ENCODE measurements at places on chromosomes 5 and 9.

- peak; percentile 65 for DNase-seq
These were observed 2.8 kb downstream of the PDLIM7 start for GRCh38 chr5:177494346-177495195.

- DNase-seq, result no peak
These were observed 22.8 kb downstream of the COL5A1 start for GRCh38 chr9:134664446-134664845.

DNA sequence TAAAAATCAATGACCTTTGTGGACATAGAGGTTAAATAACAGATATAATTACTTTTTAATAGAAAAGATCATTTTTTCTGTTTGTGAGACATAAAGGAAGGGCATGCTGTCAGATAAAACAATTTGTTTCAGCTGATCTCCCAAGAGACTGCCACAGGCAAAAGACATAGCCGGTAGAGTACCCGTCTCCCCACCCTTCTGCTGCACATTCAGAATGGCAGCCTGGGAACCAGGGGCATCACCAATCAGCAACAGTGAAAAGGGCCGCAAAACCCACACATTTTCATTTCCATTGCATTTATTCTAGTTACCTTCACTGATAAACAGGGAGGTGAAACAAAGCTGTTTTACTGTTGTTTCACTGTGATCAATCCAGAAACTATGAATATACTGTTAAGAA is 357.7 kb downstream of the ARRDC3 start:
- DNase-seq, result no peak

- no peak for DNase-seq
These were observed 9.9 kb downstream of the S100Z start for GRCh38 chr5:76859591-76860247.

- DNase-seq, result peak; percentile 29
These were observed 116.7 kb downstream of the NR6A1 start for GRCh38 chr9:124654431-124654830.

- no peak for DNase-seq
These were observed 65.0 kb upstream of the DAP start for GRCh38 chr5:10825897-10826644.

DNA sequence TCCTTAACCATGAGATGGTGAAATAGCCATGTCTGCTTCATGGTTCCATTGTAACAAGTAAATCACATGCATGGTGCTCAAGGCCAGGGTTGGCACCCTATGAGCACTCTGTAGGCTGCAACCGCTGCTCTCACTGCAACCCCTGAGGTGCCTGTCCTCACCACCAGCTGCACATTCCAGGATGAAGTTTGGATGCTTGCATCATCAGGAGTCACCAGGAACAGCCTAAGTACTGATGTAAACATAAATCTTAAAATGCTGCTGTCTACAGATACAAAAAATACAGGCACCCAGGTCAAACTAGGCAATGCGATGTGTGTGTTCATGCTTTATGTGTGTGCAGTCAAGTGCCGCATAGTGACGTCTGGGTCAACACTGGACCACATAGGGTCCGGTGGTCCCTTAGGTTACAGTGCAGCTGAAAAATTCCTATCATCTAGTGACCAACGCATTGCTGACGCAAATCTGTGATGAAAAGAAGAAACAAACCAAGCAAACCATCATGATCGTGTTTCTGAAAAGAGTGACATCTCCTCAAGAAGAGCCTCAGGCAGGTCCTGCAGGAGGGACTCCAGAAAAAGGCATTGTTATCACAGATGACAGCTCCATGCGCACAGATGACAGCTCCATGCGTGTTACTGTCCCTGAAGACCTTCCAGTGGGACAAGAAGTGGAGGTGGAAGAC is 234.8 kb downstream of the AUH start:
- no peak for DNase-seq

DNA sequence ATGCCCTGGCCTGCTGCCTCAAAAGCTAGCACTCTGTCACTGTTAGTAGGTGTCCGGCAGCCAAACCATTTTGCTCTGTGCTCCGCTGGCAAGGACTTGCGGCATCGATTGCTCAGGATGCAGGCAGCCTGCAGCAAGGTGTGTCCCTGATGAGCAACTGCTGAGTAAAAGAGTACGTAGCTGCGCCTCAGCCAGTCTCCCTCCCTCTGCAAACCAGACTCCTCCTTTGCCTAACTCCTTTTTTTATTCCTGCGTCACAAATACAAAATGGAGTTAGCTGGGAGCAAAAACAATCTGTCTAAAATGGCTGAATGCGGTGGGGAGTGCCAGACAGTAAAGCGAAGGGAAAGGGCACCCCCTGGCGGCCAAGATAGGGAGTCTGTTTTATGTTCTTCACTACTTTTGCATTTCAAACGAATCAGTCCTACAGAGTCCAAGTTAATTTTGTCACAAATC is 61.1 kb downstream of the DIAPH1 start:
- DNase-seq, result peak; percentile 46

DNA sequence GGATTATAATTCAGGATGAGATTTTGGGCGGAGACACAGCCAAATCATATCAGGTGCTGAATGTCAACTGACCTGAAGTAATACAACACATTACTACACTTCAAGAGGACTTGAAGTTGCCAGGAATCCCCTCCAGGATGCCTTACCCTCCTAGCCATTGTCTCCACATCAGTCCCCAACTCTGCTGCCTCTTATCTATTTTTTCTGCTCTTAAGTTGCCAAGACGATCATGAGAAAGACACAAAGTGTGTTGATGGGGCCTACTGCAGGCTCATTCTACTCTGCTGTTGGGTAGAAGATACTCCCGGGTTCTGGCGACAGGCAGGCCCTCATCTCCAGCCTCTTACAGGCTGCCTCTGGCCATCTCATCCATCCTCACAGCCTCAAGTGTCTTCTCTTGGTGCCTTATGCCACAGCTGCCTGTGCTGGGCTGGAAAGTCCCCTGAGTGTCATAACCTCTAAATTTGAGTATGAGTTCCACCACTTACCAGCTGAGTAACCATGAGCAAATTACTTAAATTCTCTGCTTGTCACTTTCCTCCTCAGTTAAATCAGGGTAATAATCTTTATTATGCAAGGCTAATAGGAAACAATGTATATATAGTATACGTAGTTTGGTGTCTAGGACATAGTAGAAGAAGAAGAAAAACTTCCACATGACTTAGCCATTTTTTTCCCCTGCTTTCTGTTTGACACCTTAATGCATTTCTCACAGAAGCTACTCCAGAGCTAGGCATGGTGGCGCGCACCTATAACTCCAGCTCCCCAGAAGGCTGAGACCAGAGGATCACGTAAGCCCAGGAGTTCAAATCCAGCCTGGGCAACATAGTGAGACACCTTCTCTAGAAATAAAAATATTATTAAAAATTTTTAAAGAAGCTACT is 73.0 kb upstream of the SNX2 start:
- no peak for DNase-seq

GRCh38 chr5:124651663-124652513 is 94.6 kb downstream of the ZNF608 start:
- DNase-seq, result no peak

GRCh38 chr5:10885026-10885425 is 124.0 kb upstream of the DAP start:
- DNase-seq, result no peak

DNA sequence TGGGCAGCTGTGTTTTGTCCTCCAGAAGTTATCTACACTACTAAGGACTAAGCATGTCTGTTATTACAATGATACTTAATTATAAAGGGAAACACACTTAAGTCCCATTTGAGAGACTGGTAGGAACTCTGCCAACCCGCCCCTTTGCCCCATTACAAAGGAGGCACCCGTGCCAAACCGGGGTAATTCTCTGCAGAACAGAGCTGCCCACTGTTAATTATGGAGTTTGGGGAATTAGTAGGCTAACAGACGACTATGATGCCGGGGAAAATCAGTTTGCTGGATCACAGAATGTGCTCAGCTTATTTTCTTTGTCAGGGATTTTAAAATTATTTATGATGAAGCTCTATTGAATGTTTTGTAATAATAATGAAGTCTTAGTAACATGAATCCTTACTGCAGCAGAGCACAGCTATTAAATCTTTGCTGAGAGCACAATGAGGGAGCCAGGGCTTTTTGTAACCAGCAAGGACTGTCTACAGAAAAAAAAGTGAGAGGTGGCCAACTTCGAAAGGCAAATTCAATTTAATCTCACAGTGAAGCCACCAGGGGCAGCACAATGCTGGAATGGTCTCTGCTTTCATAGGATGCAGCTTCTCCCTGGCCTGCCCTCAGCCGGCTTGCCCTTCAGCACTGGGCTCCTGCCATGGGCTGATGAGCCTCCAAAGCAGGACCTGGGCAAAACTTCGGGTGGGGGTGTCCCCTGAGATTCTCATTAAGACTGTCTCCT is 134.5 kb downstream of the GNAQ start:
- DNase-seq, result no peak

- no peak for DNase-seq
These were observed 463.4 kb downstream of the PDE4D start for GRCh38 chr5:59430066-59430685.

DNA sequence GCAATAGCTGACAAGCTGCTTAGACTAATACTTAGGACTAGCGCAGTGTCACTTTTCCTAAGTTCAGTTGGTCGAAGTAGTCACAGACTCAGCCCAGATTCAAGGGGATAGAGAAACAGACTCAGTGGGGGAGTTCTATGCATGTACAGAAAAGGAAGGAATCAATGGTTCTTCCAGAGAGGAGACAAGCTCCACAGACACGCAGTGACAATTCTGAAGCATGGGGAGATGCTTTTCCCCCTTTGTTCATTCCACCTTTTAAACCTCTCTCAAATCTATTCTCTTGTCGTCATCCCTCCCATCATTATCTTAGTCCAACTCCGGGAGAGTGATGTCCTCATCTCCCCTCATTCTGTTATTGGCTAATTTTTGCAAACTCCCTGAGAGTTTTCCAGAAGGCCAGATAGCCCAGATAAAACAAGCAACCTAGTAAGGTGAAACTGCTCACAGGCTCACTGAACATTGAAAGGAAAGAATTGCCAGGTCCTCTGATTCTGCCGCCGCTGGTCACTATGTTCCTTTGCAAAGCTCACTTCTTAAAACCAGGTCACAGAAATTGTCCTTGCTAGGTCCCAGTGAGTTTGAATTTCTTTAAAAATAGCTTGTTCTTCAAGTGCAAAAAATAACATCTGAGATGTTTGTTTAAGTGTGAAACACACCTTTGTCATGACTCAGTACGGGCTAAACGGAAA is 13.4 kb upstream of the STRBP start:
- DNase-seq, result no peak

- DNase-seq, result no peak
These were observed 4.3 kb upstream of the RIC1 start for GRCh38 chr9:5624655-5625054.

- DNase-seq, result peak; percentile 31
These were observed 36.2 kb upstream of the ANKRD55 start for GRCh38 chr5:56269216-56269927.
